MV-4-11 (cell line): ENCODE measurements at places on chromosomes 6 and 20.

GRCh38 chr6:75334266-75335040 is 49.9 kb upstream of the TMEM30A start:
- no peak for DNase-seq

DNA sequence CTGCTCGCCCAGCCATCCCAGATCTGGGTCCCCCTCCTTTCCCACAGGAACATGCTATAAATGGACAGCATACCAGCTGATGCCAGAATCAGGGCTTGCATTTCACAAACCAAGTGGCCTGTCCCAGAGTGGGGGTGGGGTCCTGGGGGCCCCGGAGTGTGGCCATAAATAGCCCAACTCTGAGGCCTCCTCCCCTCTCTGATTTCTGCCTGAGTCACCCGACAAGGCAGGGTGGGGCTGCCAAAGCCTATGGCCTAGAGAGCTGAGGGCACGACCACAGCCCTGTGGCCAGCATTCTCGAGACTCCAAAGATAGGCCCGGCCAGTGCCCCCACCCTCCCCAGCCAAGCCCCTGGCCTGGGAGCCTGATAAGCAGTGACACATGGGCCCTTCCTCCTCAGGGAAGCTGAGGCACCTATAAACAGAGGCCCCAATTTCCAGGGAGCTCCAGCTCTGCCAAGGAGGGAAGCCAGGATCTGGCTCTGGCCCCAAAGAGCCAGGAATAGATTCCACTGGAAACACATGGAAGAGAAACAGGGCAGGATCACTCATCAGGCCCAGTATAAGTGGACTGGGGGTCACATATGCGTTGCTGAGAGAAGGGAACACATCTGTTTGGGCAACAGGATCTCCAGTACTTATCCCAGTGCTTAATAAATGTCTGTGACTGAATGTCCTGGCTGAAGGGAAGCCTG is 20.3 kb downstream of the SNTA1 start:
- peak; percentile 37 for DNase-seq

- no peak for DNase-seq
Measured at GRCh38 chr6:17311595-17312311, 30.6 kb downstream of the RBM24 start.

DNA sequence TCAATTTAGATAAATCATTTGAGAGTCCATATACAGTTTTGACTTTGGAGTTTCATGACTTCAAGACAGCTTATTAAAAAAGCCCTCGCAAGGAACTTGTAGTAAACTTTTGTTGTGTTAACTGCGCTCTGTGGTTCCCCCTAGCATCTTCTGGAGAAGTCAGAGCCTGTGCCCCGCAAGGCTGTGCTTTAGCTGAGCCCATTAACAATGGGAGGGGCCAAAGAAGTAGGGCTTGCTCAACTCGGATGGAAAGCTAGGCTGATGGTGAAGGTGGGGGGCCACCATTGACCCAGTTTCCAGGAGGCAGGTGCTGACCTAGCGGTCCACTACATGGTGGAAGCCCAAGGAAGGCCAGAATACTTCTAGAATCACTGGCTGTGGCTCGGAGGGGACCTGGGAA is 29.3 kb upstream of the OVOL2 start:
- no peak for DNase-seq

DNA sequence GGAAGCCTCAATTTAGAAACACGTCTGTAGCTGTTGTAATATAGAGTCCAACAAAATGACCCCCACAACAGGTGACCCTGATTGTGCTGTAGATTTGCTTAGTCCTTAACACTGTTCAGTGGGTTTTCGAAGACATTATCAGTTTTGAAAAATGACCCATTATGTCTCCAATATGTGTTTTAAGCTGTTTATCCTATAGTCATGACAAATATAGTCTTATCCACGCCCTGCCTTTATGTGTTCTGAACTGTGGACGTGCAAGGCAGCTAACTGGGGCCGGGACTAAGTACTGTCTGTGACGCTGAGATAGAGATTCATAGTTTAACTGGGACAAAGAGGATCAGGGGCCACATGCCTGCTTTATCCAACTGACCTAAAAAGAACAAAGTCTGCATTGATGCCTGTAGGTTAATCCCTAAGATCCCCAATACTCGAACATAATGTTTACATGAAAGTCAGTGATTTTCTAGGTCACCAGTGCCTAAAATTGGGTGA is 192.4 kb downstream of the CD83 start:
- no peak for DNase-seq

GRCh38 chr6:65117817-65118409 is 589.1 kb downstream of the EYS start:
- DNase-seq: no peak

DNA sequence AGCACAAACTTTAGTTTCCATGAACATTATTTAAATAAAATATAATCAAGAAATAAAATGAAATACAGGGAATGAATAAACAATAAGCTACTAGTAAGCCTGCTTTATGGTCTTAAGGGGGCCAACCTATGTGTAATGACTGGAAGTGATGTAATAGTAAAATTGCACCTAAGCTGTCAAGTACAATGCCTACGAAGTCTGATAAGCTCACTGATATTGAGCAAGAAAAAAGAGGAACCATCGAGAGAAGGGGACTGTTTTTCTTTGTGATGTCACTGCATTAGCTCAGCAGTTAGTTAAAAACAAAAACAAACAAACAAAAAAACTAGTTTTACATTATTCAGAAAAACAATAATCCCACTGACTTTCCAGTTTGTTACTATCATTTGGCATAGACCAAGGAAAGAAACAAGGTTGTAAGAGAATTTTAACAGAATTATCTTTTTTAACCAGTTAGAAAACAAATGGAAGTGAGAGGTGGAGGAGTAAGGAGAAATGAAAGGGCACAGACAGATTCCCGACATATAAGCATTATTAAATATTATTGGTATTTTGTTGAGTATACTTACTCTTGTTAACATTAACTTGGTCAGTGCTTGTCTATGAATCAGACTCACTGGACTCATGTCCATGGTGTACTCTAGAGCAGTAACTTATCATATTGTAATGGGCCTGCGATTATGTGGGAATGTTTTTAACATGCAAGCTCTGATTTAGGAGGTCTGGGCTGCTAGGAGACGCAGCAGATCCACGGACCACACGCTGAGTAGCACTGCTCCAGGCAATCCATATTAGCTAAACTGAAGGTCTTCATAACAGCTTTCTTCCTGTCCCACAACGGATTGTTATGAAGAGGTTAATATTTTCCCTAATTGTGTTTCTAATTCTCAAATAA is 99.6 kb upstream of the HMGCLL1 start:
- DNase-seq: no peak

DNA sequence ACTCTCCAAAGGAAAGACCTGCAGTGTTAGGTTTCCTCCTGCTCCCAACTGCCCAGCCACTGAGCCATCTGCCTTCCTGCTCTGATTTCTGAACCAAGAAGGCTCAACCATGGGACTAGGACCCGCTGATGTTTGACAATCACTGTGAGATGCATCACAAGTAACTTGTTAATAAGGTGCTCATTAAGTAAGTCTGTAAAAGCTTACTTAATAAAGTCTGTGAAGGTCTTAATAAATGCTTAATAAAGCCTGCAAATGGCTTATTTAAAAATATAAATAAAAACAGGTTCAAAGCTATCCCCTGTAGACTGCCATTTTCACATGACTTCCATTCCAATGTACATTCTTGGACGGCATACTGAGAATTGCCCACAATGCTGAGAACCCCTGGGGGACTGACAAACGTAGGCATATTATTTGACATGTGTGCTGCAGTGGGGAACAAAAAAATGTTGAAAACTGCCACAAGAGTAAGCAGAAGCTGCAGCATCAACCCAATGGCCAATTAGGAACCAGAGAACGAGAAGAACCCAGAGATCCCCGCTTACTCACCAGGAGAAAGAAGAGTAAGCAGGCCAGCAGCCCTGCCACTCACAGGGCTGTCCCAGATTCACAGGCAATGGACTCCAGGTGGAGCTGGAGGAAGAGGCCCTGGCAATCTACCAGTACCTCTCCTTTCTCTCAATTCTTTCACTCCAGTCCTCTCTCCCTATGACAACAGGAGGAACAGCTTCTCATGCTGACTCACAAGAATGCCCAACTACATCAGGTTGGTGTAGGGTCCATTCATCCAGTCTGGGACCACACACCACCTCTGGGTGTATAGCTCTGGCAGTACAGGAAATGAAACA is 19.5 kb downstream of the KIF13A start:
- DNase-seq: no peak

GRCh38 chr20:41697861-41698559 is 79.8 kb upstream of the CHD6 start:
- DNase-seq: peak; percentile 31

DNA sequence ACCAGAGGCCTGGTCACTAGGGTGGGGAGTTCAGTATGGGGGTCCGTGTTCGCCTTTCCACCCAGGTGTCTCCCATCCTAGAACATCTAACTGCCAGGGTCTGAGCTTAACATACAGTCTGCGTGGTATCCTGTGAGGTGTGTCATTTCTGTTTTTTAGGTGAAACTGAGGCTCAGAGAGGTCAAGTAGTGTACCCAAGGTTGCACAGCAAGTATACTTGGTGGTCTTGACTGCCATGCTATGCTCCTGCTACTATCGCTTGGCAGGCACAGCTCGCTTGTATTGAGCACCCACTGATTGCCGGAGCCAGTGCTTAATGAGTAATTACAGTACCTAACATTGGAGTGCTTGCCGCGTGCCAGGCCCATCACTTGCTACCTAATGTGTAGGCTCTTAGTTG is 26.2 kb downstream of the GTSF1L start:
- DNase-seq: no peak

DNA sequence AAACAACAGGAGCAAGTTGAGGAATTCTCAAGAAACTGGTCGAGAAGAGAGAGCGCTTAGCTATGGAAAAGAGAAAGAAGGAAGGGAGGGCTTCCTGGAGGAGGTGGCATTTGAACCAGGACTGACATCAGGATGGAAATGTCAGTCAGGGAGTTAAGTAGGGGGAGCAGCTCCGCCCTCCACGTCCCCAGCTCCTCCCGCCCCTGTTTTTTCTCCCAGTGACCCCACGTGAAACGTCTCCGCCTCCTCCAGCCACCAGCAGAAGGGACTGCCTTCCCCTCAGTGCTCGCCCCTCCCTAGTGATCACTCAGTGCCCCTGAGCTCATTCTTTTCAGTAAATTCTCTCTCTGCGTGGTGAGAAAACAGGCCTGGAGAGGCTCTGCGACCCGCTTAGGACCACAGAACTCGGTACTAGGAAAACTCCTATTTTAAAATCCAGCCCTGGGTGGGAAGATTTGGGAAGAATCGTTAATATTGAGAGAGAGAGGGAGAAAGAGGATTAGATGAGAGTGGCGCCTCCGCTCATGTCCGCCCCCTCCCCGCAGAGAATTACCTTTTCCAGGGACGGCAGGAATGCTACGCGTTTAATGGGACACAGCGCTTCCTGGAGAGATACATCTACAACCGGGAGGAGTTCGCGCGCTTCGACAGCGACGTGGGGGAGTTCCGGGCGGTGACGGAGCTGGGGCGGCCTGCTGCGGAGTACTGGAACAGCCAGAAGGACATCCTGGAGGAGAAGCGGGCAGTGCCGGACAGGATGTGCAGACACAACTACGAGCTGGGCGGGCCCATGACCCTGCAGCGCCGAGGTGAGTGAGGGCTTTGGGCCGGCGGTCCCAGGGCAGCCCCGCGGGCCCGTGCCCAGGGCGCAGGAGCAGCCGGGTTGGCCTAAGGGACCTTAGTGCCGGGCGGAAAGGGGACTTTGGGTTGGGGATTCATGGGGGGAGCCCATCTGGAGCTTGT is 4.6 kb downstream of the HLA-DPB1 start:
- no peak for DNase-seq

GRCh38 chr20:56998438-56998837 is 268.0 kb downstream of the BMP7 start:
- no peak for DNase-seq

DNA sequence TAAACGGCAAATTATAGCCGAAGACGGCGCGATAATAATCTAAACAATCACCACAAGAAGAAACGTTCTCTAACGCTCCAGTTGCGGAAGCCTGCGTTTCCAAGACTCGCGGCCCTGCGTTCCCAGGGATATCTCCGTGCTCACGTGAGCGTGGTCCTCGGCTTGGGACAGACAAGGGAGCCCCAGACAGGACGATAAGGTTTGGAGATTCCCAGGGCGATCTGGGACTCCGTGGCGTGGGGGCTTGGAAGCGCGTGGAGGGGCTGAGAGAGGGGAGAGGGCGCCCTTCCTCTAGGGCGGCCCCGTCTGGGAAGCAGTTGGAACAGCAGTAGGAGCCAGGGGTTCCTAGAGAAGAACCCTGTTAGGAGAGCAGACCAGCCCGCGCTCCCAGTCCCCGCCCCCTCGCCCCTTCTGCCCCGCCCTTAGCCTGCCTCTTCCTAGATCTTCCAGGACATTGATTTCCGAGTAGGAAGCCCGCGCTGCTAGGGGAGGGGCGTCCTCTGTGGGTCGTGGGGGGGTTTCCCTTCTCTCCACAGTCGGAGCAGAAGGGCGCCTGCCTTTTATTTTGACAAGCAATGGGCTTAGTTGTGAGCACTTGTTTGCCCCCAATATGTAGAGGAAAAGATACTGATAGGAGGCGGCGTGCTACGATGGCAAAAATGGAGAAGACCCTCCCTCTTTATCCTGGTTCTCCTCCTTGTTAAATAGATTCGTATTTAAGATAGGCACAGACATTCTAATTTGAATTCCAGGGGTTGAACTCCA is 10.6 kb downstream of the NRN1 start:
- no peak for DNase-seq

DNA sequence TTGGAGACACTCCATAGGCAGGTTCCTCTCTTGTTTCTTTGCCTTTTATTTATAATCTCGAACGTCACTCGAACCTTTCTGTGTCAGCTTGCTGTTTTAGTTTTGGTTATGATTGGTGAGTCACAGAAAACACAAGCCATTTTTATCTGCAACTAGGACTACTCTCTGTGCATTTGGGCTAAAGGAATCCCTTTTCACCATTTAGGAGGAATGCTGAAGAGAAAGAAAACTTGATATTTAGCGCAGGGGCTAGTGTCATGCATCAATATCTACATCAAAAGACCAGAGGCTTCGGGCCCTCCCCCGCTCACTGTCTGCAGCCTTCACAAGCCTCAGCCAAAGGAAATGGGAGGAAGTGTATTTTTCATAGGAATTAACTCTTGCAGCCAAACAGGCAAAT is 507.8 kb upstream of the CITED2 start:
- DNase-seq: no peak

DNA sequence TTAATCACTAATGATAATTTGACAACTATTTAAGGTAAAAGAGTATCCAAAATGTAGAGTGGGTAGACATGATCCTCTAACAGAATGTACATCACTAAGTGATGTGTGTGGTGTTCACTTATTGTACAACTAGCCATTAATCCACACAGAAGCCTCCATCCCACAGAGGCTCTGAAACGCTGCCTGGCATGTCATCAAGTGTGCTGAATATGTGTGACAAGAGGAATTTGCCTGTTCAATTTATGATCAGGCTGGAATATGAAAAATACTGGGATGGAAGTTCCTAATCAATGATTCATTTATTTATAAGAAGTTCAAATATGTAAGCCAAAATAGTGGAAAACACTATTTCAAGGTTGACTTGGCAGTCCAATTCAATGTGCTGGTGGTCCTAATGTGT is 72.4 kb downstream of the BACH2 start:
- DNase-seq: no peak

GRCh38 chr6:106254636-106255035 is 70.9 kb downstream of the ATG5 start:
- no peak for DNase-seq

GRCh38 chr6:4356899-4357659 is 221.7 kb upstream of the ECI2 start:
- DNase-seq: no peak

GRCh38 chr6:113741651-113742050 is 115.5 kb upstream of the MARCKS start:
- no peak for DNase-seq

GRCh38 chr6:15421945-15422733 is 176.3 kb downstream of the JARID2 start:
- no peak for DNase-seq
